ENCODE measurements at places on chromosomes 2 and 18. TPM values are rescaled to one million over a fixed set of nuclear protein-coding genes. Genes with fewer than 3 reads are reported as not detected.

GRCh38 chr2:12432985-12433625, 283.6 kb upstream of the TRIB2 start:
- DNase-seq, result no peak

The RSAD2 gene
- total RNA-seq, result not detected

DNA sequence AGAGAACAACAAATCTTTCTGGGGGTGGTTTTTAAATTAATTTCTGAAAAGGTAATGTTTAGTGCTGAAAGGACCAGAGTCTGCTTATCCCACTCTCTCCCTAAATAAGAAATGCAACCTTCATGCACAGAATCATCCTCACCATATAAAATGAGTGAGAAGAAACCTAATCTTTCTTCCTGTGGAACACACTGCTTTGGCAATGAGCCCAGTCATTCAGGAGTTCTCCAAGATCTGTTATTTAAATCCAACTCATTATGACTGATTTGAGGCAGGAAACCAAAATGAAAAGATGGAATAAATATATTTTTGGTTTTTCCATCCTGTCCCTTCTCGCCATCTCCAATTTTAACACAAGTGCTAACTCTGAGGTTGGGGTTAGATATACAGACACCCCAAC, 228.3 kb downstream of the SRBD1 start:
- peak; percentile 79 for DNase-seq

GRCh38 chr18:45006934-45007333, 326.2 kb downstream of the SETBP1 start:
- no peak for DNase-seq

- DNase-seq, result no peak
Observed at GRCh38 chr2:25230198-25230947, 62.0 kb upstream of the POMC start.

- no peak for DNase-seq
Observed at GRCh38 chr2:32523686-32524085, 104.2 kb upstream of the TTC27 start.

- no peak for DNase-seq
Observed at GRCh38 chr18:22031611-22032010, 137.8 kb upstream of the GATA6 start.

DNA sequence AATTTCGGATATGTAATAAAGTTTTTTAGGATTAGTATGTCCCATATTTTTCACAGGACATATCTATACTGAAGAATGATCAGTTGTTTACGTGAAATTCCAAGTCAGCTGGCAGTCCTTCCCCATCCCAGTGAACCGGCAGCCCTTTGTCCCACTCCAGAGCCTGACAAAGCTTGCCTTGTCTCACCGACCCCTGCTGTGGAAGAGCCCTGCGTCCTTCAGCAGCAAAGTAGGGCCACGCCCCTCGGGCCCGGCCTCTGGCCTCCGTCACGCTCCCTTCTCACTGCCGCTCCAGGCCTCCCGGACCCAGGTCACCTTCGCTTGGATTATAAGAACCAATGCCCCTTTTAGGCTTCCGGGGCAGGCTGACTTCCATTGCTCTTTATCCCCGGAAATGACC, 89.8 kb upstream of the TGIF1 start:
- DNase-seq, result peak; percentile 13

The UGT1A5 gene
- not detected for total RNA-seq

DNA sequence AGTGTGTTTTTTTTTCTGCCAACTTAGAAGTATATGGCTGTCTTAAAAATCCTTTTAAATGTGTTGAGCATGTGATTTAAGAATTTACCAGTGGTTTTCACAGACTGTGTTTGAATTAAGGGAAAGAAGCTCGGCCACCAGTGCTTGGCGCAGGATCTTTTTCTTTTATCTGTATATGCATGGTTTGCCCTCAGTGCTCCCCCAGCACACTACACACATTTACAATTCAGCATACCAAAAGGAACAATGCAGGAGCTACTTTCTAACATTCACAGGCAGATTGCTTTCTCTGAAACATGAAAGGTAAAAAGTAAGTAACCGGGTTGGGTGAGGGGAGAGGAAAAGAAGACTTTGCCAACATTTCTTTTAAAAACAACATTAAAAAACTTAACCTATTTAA, 3.9 kb downstream of the SALL3 start:
- no peak for DNase-seq

DNA sequence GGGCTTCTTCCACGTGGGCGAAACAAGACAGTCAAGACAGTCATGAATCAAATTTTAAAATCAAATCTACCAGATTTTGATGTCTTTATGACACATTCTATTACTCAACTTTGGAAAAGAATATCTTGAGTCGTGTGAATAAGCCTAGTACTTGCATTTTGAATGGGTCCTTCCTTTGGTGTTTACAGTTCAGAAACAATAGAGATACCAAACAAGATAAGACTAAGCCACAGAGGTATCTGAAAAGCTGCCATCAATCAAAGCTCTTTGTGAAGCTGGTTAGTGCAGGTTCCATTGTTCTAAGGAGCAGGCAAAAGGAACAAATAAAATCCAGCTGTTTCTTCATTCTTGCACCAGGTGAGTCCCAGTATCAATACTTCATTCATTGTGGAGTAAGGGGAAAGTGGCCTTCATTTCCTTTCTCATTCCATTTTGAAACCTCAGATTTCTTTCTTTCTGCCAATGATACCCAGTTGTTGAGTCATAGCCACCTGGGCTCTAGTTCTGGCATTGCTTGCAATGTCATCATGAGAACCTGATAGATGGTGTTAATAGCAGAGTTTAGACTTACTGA, 151.7 kb upstream of the L3MBTL4 start:
- DNase-seq, result no peak

GRCh38 chr2:231050018-231050901, 6.4 kb upstream of the PSMD1 start:
- DNase-seq, result no peak

- no peak for DNase-seq
Observed at GRCh38 chr2:85545780-85546240, 6.8 kb downstream of the MAT2A start.

GRCh38 chr2:174645296-174645695, 47.7 kb upstream of the WIPF1 start:
- no peak for DNase-seq

Data from SJCRH30 (cell line).